ENCODE measurements at places on chromosomes 7 and 10.

DNA sequence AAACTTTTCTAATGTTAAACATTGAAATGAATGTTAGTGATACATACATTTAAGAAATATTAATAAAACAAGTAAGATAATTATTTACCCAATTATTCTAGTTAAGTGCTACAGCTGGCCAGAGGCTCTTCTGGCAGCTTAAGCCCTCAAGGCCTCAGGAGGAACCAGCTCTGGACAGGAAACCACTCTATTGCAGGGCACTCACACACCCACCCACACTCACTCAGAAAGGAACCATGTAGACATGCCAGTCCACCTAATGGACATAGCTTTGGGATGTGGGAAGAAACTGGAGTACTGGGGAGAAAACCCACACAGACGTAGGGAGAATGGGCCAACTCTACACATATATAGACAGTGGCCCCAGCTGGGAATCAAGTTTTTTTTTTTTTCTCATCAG, 28.2 kb downstream of the UMAD1 start:
- no peak for DNase-seq

GRCh38 chr7:2810682-2811415, 33.3 kb downstream of the GNA12 start:
- no peak for DNase-seq

- no peak for DNase-seq
Observed at GRCh38 chr7:124440081-124440480, 325.5 kb downstream of the GPR37 start.

DNA sequence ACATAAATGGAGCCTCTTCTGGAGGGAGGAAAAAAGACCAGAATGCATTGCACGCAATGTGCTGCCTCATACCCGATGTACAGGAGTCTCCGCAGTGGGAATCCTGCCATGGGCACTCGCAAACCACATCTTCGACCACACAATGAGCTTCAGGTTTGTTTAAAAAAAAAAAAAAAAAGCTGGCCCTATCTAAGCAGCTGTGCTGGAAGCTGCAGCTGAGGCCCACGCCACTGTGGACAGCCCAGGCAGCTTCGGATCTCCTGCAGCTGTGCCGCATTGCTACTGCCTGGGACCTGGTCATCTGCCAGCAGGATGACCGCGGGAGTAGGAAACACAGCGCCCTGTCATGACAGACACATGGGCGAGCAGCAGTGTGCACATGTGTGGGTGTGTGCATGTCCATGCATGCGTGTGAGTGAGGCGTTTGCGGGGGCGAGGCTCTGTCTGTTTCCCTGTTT, 26.0 kb downstream of the EN2 start:
- DNase-seq = no peak

DNA sequence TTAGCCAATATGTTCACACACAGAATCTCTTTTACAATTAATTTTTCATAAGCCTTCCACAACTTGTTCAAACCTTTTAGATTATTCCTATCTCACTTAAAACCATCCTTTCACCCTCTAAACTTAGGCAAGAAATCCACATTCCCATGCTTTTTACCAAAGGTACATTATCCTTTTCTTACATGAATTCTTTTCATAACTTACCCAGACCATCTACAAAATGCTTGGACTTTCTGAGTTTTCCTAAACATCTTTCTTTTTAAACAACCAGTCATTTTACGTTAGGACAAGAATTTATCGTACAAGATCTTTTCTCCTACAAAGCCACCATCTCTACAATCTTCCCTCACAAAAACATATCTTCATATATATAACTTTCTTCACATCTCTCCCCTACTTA, 18.8 kb upstream of the GARS1 start:
- no peak for DNase-seq

GRCh38 chr10:24901686-24902399, 50.6 kb downstream of the PRTFDC1 start:
- peak; percentile 75 for DNase-seq

GRCh38 chr7:604001-604883, 84.6 kb upstream of the PDGFA start:
- peak; percentile 83 for DNase-seq

- DNase-seq = no peak
Observed at GRCh38 chr10:74502963-74503608, 323.3 kb upstream of the KAT6B start.

- no peak for DNase-seq
Observed at GRCh38 chr7:103391976-103392375, 44.5 kb downstream of the PSMC2 start.

GRCh38 chr7:49324707-49325106, 400.4 kb downstream of the CDC14C start:
- DNase-seq = no peak

DNA sequence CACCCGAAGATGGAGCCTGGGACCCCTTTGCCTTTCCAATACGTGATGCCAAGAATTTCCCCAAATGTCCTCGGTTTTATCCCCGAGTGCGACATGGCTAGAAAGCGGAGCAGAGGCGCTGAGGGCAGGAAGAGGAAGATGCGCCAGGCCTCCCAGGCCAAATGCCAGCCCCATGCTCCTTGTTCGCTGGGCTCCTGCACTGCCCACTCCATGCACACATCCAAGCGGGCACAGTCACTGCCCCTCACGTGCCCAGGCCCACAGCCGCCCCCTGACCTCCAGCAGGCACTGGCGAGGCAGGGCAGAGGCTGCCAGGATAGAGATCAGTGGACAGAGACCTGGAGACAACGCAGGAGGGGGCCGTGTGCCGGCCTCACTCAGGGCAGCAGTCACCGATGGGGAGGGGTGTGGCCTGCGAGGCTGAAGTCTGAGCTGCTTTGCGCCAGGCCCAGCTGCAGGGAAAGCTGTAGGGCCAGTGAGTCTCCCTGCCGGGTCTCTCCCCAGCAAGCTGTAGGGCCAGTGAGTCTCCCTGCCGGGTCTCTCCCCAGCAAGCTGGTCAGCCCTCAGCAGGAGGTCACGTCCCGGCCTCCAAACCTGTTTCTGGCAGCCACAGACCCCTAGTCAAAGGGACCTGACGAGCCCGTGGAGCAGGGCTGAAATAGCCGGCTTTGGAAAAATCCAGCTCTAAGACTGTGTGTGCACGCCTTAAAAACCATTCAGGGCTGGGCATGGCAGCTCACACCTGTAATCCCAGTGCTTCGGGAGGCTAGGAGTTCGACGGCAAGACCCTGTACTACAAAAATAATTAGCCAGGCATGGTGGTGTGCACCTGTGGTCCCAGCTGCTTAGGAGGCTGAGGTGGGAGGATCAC, 100.6 kb upstream of the DIP2C start:
- no peak for DNase-seq

- peak; percentile 83 for DNase-seq
Observed at GRCh38 chr7:101125989-101126650, 784 bp upstream of the SERPINE1 start.
